ENCODE measurements at places on chromosomes 6 and 20.

GRCh38 chr6:39688494-39688893 is 36.7 kb downstream of the KIF6 start:
- no peak for DNase-seq

DNA sequence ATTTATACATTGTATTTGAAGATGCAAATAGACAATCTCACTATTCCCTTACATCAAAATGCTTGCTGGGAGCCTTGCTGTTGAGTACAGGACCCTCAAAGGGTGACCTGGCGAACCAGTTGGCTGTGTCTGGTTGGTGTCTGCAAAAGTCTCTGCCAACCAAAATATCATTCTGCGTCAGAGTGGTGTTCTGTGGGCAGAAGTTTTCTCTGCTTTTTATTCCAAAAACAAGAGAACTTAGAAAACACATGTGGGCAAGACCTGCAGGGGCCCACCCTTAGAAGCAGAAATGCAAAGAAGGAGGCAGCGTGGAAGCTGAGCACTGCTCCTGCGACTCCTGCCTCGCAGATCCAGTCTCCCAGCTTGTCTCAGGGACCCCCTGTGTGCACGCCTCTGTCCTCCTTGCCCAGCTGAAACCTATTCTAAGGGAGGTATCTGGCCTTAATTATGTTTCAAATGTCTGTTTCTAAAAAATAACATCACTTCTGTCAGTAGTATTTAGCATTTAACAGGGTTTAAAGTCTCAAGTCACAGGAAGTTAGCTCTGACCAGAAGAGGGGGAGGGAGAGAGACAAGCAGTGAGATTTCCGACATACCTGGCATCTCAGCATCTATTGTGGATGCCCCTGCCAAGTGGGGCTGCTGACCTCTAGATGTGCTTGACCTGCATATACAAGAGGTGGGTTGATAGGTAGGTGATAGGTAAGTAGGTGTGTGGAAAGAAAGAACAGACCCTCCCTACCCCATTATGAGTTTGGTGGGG is 101.3 kb downstream of the SASH1 start:
- no peak for DNase-seq

GRCh38 chr20:3885715-3886114 is 3.5 kb upstream of the PANK2 start:
- DNase-seq: no peak

DNA sequence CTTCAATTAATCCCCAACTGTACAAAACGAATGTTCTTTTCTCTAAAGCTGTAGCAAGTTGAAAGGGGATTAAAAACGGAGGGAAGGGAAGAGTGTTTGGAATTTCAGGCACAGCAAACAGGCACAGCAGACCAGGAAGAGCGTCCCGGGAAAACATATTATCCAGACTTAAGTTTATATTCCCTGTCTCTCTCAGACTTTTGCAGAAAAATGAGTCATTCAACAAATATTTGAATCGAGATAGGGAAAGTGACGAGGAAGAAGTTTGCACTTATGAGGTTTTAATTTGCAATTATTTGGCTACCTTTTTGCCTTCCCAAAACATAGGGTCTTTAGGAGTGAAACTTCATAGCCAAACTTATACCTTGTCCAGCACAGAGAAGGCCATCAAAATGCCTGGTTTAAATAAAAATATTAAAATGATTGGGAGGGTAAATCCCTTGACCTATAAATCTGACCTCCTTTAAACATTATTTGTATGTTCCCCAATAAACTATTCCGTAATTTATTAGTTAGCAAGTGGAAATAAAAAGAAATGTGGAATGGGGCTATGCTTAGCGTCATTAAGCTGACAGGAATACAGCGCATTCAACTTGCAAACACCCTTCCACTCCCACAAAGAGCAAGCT is 16.0 kb downstream of the HFE start:
- no peak for DNase-seq

DNA sequence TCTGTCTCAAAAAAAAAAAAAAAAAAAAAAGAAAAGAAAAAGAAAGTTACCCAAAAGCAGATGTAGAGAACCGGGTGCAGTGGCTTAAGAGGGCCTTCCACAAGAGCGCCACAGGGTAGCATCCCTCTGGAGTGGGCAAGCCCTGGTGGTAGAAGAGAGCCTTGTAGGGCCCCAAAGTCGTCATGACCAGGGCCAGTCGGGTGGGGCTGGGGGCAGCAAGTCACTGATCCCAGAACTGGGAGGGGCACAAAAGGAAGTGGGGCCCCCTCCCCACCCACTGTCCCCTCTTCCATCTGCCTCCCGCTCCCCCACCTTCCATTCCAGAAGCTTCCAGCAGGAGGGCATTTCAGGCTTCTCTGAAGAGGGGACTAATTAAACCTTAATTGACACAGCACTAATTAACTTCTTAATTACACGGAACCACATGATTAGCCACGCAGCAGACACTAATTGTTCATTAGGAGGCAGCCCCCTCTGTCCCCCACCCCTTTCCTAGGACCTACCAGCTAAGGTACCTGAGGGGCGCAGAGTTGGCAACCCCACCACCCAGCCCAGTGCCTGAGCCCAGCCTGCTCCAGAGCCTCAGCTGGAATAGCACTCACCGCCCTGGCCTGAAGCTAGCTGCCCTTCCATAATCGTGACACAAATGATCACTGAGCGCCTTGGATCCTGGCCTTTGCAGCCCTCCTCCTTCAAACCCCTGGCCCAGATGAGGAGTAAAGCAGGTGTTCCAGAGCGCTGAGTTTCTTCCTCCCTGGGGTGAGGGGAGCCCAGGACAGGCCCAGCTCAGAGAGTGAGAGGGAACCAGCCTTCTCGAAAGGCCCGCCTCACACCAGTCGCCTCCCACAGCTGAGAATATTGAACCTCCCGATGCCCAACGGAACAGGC is 34.8 kb downstream of the MDFI start:
- no peak for DNase-seq

GRCh38 chr6:3426091-3426926 is 30.5 kb downstream of the SLC22A23 start:
- DNase-seq: no peak

DNA sequence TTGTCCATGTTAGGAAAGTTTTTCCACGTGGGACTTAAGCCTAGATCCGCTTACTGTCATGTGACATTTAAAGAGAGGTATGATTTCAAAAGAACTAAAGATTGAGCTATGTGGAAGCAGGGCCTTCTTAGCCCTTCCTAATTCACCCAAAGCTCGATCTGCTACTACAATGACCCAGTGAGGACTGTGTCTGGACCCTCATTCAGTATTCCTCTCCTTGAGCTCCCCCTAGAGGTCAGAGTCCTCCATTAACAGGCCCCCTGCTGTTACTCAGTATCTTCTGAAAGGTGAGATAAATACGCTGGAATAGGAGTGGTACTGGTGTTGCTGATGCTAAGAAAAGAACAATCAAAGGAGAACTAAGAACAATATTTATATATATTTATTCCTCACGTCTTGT is 414.0 kb downstream of the GJA1 start:
- DNase-seq: no peak

DNA sequence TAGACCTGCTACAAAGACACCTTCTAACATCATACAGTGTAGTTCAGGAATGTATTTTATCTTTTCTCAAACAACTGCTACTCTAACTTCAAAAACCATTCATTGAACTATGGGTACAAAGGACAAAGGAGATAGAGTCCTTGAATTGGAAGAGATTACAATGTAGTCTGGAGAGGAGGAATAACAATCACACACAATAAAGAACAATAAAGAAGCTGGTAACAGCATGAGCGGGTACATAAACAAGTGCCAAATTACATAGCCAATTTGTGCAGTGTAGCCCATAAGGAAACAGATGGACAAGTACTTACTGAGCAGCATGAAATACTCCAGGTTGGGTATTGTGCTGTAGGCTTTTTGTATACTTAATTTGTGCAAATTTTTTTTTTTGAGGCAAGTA is 44.3 kb downstream of the OSTM1 start:
- DNase-seq: no peak

GRCh38 chr6:159023893-159024292 is 20.9 kb downstream of the TAGAP start:
- no peak for DNase-seq

- DNase-seq: no peak
These were observed 99.1 kb downstream of the TFAP2A start for GRCh38 chr6:10315658-10316372.

GRCh38 chr6:44674226-44675155 is 287.0 kb downstream of the CDC5L start:
- no peak for DNase-seq

GRCh38 chr20:19840111-19840710 is 82.2 kb downstream of the RIN2 start:
- DNase-seq: no peak

GRCh38 chr6:15481390-15482291 is 181.2 kb downstream of the DTNBP1 start:
- DNase-seq: no peak

DNA sequence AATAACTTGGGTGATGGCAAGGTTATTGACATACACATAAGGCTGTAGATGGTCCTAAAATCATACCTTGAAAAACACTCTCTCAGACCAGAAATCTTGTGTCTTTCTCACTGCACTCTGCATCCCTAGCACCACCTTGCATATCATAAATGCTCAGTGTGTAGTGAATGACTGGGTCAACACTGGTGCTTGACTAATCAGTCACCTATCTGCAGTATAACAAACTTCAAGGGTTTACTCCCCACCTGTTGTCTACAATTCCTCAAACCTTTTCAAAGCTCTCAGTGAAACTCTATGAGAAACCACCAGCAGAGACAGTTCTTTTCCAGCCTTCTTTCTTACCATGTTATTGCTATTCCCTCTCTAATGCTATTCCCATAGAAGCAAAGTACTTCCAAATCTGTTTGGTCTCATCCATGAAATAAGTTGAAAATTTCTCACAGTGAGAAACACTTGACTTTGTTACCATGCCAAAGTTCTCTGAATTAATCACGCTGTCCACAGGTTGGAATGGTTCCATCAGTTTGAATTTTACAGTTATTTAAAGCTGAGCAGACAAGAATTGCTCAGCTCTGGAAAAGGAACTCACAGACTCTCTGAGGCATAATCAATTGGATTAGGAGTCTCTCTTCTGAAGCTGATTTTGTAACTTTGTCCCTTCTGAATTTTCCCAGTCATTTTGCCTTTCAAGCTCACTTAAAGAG is 104.8 kb upstream of the EYA4 start:
- DNase-seq: no peak

GRCh38 chr20:20839771-20840170 is 127.3 kb upstream of the RALGAPA2 start:
- no peak for DNase-seq

GRCh38 chr20:33065785-33066184 is 12.1 kb downstream of the BPIFB3 start:
- DNase-seq: no peak

DNA sequence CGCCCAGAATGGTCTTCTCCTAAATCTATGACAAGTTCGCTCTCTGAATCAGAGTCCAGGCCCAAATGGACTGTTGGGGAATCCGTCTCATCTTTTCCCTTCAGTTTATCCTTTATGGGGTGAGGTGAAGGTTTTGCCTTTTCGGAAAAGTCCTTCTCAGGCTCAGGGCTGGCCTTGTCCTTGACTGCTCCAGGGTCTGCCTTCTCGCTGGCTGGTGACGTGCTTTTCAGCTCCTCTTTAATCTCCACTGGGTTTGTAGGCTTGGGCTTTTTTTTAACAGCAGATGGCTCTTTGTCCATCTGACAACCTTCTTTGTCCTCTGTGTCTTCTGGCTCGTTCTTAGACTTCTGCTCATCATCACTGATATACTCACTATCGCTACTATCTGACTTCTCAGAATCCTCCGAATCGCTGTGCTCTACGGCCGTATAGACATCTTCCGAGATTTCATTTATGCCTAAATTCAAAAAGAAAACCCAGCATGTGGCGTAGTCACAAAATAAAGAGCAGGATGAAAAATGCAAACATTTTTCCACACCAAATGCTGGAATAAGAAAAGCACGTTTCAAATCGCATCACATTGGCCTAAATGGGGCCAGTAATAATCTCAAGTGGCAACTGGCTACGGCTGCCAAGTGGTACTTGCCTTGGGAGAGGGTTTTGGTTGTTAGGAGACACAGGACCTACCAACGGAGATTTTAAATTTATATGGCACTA is 110.3 kb downstream of the ZMYND8 start:
- DNase-seq: no peak

DNA sequence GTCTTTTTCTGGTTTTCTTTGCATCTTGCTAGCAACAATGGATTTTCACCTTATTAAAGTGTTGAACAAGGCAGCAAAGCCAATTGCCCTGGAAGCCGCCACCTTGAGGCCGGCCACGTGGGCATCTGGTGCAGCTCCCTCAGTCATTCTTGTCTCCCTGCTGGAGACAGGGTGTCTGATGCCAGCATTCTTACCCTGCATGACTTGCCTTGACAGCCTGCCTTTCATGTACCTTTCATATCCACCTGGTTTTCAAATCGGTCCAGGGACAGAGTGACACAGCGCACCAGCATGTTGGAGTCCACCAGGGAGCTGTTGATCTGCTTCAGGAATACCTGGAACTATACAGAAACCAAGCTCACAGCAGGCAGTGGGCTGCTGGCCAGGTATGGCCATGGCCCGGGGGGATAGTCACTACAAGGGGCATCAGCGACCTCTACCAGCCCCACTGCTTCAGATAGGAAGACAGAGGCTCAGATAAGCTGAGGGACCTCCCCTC is 49.8 kb downstream of the MYH7B start:
- no peak for DNase-seq

DNA sequence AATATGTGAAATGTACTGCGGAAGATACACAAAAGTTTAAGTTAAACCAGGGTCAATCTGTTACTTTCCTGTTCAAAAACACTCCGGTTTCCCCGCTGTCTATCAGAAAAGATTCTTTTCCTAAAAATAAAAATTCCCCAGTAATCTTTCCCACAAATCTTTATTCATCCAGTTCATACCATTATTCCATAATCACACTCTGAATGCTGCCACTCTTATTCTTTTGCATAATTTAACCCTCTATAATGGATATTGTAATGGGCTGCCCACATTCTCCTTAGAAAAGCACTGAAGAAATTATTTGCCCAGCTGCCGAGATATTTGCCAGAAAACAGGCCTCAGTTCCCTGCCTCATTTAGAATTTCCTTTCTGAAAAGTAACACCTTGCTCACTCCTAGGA is 68.6 kb downstream of the EPHA7 start:
- no peak for DNase-seq

GRCh38 chr20:59813948-59814839 is 119.2 kb downstream of the SYCP2 start:
- DNase-seq: no peak

DNA sequence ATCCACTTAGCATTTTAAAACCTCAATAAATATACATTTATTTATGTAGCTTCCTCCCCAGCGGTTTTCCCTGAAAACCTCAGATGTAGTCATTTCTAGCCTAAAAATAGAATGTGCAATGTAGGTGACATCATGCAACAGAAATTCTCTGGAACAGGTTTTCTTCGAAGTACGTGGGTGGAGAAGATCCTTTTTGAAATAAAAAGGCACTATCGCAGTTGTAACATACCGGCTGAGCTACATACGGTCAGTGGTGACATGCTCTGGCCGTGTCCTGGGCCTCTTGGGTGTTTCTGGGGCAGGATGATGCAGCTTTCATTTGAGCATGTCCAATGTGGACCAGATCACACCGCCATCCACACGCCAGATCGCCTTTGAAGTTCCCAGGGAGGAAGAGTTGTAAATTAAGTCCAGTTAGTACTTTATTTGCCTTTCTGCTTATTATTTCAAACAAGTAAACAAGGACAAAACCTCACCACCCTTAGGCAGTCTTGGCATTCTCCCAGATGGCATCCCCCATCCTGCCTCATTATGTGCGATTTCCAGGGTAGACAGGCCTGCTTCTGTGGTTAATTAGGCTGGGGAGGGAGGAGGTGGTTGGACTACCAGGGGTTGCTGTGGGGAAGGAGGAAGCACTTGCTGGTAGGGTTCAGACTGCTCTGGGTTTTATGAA is 109.5 kb upstream of the CLDN20 start:
- DNase-seq: no peak

GRCh38 chr6:148440016-148440415 is 97.4 kb downstream of the SASH1 start:
- DNase-seq: no peak

GRCh38 chr20:53878262-53879047 is 191.9 kb downstream of the BCAS1 start:
- DNase-seq: no peak
